HCT116 (cell line): ENCODE measurements at places on chromosomes 7 and 10. TPM values are rescaled to one million over a fixed set of nuclear protein-coding genes. Genes with fewer than 3 reads are reported as not detected.

The PAPOLB gene
- 0.20 TPM for total RNA-seq

The KCP gene
- 1.6 TPM for total RNA-seq

The COL1A2 gene
- total RNA-seq = 3.0 TPM

The MMP21 gene
- not detected for total RNA-seq

The PLEKHS1 gene
- not detected for total RNA-seq

The COBL gene
- 19.3 TPM for total RNA-seq

The CARD11 gene
- total RNA-seq = 0.57 TPM

The CTAGE6 gene
- not detected for total RNA-seq

The SFRP5 gene
- not detected for total RNA-seq

The SLC16A12 gene
- total RNA-seq = not detected

The FAM13C gene
- 0.42 TPM for total RNA-seq

The SLC29A4 gene
- total RNA-seq = 24.5 TPM

The SMKR1 gene
- 8.9 TPM for total RNA-seq

The BAMBI gene
- total RNA-seq = 6.2 TPM

The PCLO gene
- 2.4 TPM for total RNA-seq

GRCh38 chr7:123580406-123581161, 21.0 kb upstream of the ASB15 start:
- peak; percentile 35 for DNase-seq

GRCh38 chr7:98282703-98283102, 1.2 kb downstream of the BRI3 start:
- DNase-seq = no peak

- DNase-seq = no peak
These were observed 59.9 kb downstream of the MAP3K8 start for GRCh38 chr10:30493609-30494530.

- no peak for DNase-seq
These were observed 112.0 kb downstream of the PFKFB3 start for GRCh38 chr10:6314620-6315205.

GRCh38 chr7:131436384-131436783, 108.7 kb downstream of the MKLN1 start:
- DNase-seq = no peak

GRCh38 chr10:121064491-121064890, 213.3 kb downstream of the WDR11 start:
- no peak for DNase-seq

- DNase-seq = no peak
These were observed 15.8 kb upstream of the CPA1 start for GRCh38 chr7:130364451-130364850.

DNA sequence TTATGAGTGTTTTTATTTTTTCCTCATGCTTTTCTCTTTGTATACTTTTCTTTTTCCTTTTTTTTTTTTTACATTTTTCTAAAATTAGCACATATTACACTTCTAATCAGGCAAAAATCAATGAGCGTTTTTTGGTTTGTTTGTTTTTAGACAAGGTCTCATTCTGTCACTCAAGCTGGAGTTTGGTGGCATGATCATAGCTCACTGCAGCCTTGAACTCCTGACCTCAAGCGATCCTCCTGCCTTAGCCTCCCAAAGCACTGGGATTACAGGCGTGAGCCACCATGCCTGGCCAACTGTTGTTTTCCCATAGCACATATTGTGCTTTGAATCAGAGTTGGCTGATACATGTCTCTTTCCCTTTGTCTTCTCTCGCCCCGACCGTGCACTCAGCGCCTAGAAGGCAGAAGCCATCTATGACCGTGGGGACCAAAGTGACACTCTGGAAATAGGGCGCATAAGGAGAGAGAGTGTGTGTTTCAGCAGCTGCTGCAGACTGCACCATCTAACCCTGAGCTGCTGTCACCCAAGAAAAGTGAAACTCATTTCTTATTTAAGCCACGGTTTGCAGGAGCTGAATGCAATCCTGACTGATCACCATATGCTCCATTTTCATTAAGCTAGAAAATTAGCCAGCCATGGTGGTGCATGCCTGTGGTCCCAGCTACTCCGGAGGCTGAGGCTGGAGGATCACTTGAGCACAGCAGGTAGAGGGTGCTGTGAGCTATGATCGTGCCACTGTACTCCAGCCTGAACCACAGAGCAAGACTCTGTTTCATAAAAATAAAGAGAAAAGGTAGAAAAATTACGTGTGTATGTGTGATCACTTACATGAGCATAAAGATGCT, 41.4 kb upstream of the GTF2I start:
- DNase-seq = no peak

GRCh38 chr7:47638679-47639315, 56.9 kb upstream of the TNS3 start:
- DNase-seq = no peak

- no peak for DNase-seq
These were observed 3.3 kb upstream of the TBXAS1 start for GRCh38 chr7:139825666-139826290.

DNA sequence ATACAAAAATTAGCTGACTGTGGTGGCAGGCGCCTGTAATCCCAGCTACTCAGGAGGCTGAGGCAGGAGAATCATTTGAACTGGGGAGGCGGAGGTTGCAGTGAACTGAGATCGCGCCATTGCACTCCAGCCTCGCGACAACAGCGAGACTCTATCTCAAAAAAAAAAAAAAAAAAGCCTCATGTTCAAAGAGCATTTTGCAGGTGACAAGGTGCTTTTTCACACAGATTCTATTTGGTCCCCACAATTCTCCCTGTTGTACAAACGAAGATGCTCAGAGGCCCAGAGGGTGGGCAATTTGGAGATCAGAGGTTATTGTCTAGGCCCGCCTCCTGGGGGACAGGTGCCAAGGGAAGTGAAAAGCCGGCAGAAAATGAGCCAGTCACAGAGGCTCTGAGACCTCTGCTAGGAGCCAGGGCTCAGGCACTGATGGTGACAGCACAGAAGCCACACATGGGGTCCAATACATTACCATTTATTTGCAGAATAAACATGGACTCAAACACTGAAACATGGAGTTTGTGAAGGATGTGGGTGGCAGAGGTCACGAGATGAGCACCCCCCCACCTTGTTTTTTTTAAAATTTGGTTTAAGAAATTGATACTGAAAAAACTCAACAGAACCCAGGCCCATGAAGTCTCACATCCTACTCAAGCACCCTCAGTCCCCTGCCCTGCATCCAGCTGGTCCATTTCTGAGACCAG, 882 bp upstream of the GAL3ST4 start:
- DNase-seq = no peak

GRCh38 chr7:116407165-116407564, 92.4 kb upstream of the CAV2 start:
- DNase-seq = no peak

- DNase-seq = no peak
These were observed 3.6 kb downstream of the FOXI2 start for GRCh38 chr10:127740596-127740995.

DNA sequence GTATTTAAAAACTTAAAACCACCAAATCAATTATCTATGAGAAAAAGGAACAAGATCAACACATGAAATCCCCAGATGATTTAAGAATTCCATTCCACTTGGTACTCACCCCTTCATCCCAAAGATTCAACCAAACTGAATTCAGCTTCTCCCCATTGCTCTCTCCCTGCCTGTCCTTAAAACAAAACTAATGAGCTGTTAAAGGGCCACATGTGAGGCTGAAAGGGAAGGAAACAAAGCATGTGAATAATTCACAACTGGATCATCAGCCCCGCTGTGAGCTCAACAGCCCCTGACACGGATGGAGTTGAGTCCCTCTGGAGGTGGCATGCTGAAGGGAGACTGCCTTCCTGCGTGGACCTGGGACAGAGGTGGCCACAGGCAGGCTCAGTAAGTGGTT, 32.9 kb downstream of the VOPP1 start:
- DNase-seq = no peak

GRCh38 chr7:96723622-96724021, 14.0 kb upstream of the SEM1 start:
- no peak for DNase-seq

DNA sequence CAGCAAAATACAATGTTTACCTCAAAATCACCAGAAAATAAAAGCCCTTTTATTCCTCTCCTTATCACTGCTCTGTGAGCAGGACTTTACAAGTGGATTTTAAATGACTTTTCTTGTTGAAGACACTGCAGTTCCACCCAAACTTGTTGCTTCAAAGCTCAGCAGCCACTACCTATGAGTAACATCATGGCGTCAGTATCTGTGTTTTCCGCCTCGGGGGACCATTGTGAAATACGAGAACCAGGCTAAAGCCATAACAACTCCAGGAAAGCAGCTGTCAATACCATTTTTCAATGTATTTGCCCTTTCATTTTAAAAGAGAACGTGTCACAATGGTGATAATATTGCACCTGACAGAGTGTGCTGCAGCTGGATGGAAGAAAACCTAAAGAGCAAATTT, 284.0 kb upstream of the RNF32 start:
- DNase-seq = no peak

GRCh38 chr7:112566442-112567324, 85.9 kb downstream of the LSMEM1 start:
- no peak for DNase-seq

GRCh38 chr10:33187427-33187999, 147.0 kb downstream of the NRP1 start:
- DNase-seq = no peak

DNA sequence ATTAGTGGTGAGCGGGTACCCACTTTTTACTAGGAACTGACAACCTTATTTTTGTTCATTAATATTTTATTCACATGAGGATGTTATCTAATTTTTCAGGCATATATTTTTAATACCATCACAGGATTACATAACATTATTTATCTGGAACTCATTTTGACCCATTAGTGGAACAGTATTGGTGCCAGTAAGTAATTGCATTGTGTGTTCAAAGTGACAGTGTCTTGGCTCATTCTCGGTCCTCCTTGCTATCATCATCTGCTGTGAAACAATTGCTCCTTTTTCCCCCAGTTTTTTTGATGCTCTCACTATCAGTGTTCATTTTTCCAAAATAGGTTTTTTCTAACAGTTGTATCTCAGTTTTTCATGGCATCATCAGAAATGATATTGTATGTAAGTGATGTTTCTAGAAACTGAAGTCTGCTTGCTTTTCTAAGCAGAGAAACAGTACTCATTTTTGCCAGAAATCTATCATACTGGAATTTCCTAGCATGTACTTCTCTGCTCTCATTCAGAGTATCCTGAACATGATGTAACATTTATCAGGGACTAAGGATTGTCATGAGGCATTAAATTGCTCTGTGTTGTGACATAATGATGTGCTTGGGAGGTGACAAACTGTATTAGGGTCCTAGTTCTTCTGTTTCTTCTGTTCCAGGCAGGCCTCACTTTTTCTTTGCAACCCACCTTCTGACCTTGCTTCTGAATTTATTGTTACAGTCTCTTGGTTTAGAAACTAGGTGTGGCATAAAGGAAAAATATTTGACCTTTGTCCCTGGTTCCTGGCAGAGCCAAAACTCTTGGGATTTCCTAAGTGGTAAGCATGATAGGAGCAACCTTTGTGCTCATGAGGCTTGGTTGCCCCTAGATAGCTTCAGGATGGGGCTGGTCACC, 4.2 kb downstream of the NUB1 start:
- DNase-seq = no peak

DNA sequence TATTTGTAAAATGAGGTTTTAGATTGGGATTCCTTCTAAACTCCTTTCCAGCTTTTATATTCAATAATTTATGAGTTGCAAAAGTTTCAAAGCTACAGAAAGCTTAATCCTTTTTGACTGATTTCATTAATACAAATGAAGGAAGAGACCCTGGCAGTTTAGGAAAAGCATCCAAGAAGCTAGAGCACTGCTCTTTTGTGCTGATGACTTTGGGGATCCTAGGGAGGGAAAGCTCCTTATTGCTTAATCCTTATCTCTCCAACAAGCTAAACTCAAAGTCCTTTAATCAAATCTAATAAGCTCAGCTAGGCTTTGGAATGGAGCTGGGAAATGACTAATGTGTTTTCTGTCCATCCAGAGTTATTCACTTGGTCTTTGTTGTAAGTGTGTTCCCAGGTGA, 285.4 kb downstream of the ACTR3B start:
- DNase-seq = no peak

GRCh38 chr7:158740013-158740656, 35.5 kb upstream of the NCAPG2 start:
- DNase-seq = no peak

- DNase-seq = no peak
These were observed 61.9 kb downstream of the SGMS1 start for GRCh38 chr10:50561816-50562215.

GRCh38 chr7:108261560-108262255, 131.5 kb upstream of the LAMB4 start:
- DNase-seq = no peak

DNA sequence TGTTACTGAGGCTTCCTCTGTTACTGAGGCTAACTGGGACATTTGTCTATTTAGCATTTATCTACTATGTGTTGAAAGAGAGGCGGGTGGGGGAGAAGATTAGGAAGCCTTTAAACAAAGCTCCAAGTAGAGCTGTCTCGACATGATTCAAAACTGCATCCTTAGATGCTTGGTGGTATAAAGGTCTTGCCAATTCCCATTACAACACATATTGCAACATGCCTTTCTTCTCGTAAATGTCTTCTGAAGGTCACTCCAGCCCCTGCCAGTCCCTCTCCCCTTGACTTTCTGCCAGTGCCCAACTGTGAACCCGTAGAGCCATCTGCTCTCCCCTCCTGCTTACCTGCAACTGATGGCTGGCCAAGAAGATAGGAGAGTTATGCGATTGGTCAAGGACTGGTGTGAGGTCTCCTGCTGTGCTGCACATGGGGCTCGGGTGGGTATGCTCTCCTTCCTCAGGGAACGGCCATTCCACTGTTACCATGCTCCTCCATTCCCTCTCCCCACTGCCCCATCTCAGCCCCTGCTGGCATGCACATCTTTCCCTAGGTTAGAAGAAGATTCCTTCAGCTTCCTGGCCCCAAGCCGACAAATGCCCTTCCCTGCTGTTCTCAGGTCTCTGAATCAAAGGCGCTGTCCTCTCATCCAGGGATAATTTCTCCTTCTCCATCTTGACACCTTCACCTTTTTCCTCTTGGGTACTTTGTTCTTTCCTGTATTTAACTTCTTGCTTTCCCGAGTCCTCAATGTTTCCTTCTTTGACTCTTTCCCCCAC, 43.6 kb upstream of the ZNF32 start:
- no peak for DNase-seq

DNA sequence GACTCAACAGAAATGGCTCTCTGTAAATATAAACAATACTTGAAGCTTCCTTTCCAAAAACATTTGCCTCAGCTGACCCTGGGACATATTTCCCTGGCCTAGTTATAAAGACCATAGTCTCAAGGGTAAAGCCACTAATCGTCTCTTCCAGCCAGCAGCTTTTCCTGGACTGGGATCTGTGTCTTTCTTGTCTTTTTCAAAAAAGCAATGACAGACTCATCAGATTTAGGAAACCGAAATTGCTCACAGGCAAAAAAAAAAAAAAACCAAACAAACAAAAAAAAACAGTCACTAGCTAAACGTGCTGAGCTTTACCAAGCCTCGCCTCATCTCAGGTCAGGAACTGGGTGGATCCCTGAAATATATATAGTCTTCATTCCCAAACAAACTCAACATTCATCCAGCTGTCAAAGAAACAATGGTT, 23.5 kb downstream of the STN1 start:
- DNase-seq = no peak

- DNase-seq = no peak
These were observed 35.8 kb downstream of the CREB3L2 start for GRCh38 chr7:137965942-137966640.

GRCh38 chr10:107437921-107438320, 273.4 kb upstream of the SORCS1 start:
- DNase-seq = no peak

- DNase-seq = no peak
These were observed 948 bp downstream of the TMEM229A start for GRCh38 chr7:124031919-124032318.

GRCh38 chr10:27052656-27053055, 47.6 kb downstream of the ANKRD26 start:
- DNase-seq = no peak

- no peak for DNase-seq
These were observed 5.1 kb downstream of the ELFN1 start for GRCh38 chr7:1675036-1675671.

- no peak for DNase-seq
These were observed 24.0 kb upstream of the CNPY1 start for GRCh38 chr7:155570171-155570958.
